ENCODE measurements at places on chromosomes 11 and 22.

DNA sequence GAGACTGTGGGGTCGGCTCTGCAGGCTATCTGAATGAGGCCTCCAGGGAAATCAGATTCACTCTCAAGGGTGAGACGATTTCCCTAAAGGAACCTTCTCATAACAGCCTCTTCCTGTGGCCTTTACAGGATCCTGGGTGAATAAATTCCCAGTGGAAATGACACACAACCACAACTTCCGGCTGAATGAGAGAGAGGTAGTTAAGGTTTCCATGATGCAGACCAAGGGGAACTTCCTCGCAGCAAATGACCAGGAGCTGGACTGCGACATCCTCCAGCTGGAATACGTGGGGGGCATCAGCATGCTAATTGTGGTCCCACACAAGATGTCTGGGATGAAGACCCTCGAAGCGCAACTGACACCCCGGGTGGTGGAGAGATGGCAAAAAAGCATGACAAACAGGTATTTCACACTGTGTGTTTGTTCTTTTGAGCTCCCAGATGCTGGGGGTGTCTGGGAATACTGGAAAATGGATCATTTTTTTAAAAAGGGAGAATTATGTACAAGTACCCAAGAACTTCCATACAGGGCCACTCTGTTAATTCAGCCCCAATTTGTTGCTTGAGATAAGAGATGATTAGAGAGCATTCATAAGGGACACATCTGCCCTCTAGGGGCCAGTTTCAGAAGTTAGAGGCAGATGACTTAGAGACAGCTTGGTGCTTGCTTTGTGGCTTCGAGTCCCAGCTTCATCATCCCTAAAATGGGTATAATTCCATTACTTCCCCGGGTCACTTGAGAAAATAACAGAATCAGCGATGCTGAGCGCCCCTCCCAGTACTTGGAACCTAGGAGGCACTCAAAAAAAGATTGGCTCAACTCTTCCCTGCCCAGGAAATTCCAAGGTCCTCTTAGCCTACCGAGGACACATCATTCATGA, 10.2 kb downstream of the SERPIND1 start:
- DNase-seq: no peak

DNA sequence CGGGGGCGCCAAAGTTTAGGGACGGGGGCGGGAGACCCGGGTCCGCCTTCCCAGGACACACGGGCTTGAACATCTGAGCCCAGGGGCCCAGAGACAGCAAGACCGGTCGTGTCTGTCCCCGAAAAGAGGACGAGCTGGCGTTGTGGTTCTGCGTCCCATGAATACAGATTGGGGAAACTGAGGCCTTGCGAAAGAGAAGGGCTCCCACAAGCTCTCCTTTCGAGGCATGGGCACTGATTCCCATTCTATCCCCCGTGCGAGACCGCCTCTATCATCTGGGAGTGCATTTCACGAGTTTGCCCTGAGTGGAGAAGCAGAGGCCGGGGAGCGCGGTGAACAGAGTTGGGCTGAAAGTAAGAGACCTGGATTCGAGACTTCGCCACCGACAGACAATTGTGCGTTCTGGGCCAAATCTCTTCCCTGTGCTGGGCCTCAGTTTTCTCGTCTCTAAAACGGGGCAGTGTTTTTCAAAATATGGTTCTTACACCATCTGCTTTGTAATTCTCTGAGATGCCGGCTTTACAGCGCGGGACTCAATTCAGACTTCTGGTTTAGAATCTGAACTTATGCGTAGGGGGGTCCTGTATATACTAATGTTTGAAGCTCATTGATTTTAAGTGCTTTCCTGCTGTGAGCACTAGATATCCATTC, 471 bp downstream of the RNF185 start:
- no peak for DNase-seq

DNA sequence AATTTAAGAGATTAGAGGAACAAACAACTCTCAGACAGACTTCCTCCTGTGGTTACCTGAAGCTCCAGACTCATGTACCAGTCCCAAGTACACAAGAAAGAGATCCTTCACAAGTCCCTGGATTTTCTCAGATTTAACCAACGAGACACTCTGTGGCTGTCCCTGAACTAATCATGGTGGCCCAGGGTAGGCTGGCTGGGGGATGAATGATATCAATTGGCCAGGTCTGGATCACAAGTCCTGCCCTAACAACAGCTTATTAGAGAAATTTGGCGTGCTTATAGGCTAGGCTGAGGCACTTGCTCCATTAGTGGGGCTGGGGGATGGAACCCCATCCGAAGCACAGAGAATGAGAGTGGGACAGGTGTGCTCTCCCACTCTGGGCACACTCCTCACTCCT, 22.1 kb downstream of the HEPHL1 start:
- DNase-seq: no peak

DNA sequence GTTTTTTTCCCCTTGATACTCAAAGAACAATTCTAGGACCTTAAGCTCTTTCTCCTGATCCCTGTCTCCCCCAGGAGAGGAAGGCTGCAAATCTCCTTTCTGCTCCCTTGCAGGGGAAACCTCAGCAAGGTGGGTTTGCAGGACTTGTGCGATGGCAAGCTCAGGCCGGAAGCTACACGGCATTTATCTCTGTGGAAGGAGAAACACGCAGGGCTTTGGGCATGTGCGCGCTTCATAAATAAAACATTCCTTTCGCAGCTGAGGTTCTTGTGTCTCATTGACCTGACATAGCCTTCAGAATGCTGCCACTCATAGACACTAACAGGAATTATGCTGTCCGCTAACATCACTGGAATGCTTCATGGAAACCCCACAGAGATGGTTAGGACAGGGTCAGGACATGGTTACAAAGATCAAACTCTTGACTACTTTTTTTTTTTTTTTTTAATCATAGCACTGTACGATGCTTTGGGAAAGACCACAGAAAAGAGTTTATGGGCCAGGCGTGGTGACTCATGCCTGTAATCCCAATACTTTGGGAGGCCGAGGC, 42.6 kb downstream of the SLN start:
- DNase-seq: no peak

GRCh38 chr11:102600666-102601065, 24.5 kb downstream of the MMP20 start:
- no peak for DNase-seq

DNA sequence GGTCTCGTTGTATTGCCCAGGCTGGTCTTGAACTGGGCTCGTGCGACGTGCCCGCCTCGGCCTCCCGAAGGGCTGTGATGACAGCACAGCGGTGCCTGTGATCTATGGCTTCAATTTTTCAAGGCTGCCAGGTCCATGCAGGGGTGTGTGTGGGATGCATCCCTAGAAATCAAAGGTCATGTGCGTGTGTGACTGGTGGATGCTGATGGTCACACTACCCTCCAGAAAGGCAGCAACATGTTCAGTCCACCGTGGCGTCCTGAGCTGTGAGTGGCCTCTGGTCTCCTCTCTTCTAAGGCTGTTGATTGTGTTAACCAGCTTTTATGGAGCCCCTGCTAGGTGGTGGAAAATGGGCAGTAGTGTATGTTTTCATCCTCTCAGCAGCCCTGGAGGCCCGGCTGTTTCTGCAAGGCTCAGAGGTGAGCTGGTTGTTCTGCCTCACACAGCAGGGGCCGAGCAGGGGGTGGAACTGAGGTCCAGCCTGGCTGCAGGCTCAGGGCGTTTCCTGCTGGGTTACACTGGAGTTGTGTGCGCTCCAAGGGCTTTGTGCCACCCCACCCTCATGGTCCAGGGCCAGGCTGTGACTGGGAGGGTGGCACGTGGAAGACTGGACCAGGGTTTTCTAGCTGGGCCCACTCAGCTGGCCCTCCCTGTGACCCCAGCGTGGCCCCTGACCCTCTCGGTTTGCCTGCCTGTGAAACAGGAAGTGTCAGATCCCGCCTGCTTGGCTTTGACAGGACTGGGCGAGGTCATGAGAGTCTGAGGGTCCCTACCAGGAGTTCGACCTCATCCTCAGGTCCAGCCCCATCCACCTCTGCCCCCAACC, 7.7 kb downstream of the BIK start:
- DNase-seq: no peak

GRCh38 chr22:43364169-43364435, 20.9 kb upstream of the SCUBE1 start:
- DNase-seq: no peak

Data from occipital lobe (tissue), 3 donors.